ENCODE measurements at places on chromosomes 3 and 15.
A peak's percentile ranks its signal among the peaks of the same experiment; 100 is the strongest.

DNA sequence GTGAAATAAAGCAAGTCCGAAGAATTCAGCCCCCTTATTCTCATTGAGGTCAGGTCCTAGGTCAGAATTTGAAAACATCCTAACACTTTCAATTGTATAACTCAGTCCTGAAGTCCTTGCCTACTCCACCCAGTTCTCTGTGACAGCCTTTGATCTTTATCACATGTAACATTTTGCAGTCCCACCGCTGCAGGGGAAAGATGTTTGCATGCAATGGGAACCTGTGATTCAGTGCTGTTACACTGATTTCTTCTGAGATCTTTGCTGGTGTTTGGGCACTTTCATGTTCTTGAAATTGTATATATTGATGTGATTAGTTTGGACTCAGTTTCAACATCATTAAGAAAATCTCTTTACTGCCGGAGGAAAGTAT is 18.0 kb upstream of the SECISBP2L start:
- DNase-seq = no peak

GRCh38 chr15:57196865-57197264 is 179.4 kb upstream of the CGNL1 start:
- DNase-seq = no peak

DNA sequence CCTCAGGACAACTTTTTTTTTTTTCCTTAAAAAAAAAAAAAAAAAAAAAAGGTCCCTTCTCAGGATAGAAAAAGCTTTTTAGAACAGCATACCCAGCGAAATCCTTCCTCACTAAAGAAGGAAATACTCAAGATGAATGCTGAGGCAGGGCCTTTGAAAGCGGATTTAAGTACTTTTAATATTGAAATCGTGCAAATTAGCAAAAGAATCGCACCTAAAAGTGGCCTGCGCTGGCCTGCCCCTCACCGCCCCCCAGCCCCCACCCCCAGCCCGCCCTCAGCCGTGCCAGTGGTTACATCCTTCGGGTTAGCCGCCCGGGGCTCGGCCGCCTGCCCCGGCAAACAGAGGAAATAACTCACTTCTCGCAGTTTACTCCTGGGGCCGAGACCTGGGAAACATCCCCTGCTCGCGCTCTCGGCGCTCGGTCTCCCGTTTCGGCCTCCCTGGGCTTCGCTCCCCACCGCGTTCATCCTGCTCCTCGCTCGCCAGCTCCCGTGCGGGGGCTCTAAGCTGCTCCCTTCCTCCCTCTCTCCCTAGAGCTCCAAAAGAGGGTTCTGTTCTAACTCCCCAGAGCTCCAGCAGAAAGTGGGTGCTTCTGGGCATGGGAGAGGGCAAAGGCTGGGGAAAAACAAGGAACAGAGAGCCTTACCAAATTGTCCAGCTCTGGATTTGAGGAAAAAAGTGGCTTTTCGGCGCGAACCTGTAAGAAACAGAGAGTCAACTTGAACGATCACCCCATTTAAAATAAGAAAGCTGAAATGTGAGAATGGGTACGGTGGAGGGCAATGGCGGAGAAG is 5.2 kb downstream of the MEIS2 start:
- DNase-seq = no peak

- DNase-seq = no peak
These were observed 3.8 kb upstream of the BRPF1 start for GRCh38 chr3:9727743-9728142.

GRCh38 chr3:104132566-104133403 is 1233.9 kb upstream of the ALCAM start:
- no peak for DNase-seq

DNA sequence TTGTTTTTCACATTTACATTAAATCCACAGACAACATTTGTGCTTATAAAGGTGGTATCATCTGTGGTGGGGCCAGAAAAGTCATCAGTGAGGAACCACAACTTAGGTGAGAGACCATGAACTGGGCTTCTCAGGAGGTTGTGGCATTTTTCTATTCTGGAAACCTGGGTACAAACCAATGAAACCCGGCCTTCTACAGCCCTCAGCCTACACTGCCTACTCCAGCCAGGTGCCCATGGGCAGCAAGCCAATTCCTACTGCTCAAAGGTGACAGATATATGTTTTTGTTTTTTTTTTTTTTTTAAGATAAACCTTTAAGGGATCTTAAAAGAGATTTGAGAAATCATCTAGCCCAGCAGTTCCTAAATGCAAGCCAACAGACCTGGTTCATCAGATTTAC is 20.3 kb downstream of the SPG21 start:
- no peak for DNase-seq

DNA sequence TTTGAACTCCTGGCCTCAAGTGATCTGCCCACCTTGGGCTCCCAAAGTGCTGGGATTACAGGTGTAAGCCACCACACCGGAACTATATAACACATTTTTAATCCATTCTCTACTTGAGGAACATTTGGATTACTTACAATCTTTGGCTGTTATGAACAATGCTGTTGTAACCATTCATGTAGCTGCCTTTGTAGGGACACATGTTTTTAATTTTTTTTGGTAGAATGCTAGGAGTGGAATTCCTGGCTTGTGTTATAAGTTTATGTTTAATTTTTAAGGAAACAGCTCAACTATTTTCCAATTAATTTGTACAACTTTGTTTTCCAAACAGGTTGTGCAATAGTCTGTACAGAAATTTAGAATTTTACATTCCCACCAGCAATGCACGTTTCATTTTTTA is 51.7 kb downstream of the GPR149 start:
- no peak for DNase-seq

- DNase-seq = no peak
These were observed 134.9 kb upstream of the TOPAZ1 start for GRCh38 chr3:44106756-44107155.

DNA sequence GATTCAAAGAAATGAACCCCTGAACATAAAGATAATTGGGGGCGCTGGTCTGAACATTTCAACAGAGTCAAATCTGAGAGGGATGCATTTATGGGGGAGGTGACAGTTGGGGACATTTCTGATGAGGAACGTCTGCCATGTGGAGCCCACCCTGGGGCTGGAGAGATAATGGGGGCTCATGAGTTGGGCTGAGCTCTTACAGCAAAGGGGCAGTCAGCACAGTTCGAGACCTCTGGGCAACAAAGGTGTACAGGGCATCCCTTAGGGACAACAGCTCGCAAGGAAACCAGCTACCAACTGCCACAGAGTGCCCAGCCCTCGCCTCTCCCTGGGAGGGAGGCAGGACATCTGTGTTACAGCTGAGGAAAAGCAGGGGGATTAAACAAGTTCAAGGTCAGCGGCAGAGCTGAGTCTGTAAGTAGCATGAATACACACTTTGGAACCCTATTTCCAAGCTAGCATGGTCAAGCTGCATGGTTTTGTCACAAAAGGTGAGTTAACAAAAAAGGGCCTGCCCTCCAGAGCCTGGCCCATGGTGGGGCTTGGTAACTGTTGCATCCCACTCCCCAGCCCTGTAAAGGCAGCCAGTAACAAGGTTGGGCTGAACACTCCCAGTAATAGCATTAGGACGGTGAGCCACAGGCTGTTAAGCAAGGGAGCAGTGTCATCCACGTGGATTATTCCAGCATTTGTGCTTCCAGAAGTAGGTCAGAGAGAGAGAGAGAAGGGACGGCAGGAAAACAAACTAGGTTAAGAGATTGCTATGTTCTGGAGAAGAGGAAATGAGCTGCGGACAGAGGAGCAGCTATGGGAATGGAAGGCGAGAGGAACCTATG is 4.3 kb downstream of the GNB5 start:
- DNase-seq = no peak

DNA sequence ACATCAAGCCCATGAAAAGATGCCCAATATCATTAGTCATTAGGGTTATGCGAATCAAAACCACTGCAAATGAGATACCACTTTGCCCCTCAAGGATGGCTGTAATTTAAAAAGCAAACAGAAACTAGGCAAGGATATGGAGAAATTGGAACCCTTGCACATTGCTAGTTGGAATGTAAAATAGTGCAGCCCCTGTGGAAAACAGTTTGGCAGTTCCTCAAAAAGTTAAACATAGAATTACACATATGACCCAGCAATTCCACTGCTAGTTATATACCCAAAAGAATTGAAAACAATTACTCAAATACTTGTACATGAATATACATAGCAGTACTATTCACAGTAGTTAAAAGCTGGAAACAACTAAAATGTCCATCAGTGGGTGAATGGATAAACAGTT is 186.8 kb upstream of the CGNL1 start:
- no peak for DNase-seq

- no peak for DNase-seq
These were observed 13.1 kb upstream of the CORO2B start for GRCh38 chr15:68565726-68566125.

- DNase-seq = no peak
These were observed 5.0 kb upstream of the P2RY14 start for GRCh38 chr3:151283387-151283786.

GRCh38 chr3:45684327-45684892 is 4.8 kb upstream of the SACM1L start:
- no peak for DNase-seq

- peak; percentile 79 for DNase-seq
These were observed 31.9 kb downstream of the CRTC3 start for GRCh38 chr15:90561344-90562244.

DNA sequence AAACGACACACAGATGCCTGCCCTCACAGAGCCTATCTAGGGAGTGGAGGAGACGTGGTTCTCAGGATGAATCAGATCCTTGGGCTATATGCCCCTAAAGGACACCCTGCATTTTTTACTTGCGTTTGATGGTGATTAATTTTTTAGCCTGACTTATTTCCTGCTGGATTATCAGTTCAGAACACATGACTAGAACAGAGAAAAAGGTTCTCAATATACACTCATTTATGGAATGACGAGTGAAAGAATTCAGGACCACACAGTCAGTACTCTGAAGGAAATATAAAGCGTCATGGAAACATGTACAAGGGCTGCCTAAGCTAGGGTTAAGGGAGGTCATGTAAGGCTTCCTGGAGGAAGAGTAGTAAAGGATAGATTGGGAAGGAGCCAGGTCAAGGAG is 121.8 kb downstream of the SSR3 start:
- DNase-seq = no peak

DNA sequence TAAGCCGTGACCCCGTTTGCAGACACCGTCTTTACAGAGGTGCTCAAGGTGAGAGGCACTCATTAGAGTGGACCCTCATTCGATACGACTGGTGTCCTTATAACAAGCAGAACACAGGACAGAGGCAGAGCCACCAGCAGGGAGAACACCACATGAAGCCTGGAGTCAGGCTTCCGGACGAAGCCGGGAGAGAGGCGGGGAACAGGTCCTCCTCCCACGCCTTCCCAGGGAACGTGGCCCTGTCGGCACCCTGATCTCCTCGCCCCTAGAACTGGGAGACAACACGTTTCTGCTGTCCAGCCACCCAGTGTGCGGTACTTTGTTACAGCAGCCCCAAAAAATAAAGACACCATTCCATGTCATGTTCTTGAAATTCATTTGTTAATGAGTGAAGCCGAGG is 33.6 kb downstream of the ZDHHC19 start:
- DNase-seq = no peak

DNA sequence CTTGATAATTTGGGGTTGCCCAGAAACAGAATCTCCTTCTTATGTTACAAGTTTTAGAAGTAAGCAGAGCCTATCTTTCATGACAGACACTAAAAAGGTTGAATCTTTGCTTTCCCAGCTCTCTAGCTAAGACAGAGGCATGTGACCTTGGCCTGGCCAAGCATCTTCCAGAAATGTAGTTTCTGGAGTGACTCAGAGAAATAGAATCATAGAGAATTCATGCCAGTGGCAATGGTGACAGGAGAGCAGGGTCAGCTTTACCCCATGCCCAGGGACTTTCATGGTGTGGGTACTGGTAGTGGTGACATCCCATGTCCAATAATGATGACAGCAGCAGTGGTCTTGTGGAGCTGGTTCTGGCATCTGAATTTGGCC is 4.0 kb upstream of the PARP6 start:
- DNase-seq = no peak

- DNase-seq = no peak
These were observed 27.7 kb downstream of the ABTB1 start for GRCh38 chr3:127700406-127700805.

DNA sequence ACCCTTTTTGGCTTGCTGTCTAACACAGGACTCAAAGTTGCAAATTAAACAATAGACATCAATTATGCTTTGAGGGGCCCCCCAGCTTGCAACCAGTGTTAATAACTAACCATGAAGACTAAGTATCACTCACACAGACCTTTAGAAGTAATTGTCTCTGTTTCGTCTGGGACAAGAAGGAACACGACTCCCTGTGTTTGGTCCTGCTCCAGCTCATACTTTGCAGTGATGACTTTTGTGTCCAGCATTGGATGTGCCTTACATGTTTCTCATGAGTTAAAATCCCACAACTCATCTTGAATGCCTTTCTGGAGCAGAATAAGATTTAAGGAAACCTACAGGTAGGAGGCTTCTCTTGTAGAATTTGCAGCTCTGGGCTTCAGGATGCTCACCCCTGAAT is 53.1 kb downstream of the GMNC start:
- no peak for DNase-seq

- DNase-seq = no peak
These were observed 46.4 kb upstream of the RGMA start for GRCh38 chr15:93135459-93135858.

GRCh38 chr3:3031326-3031725 is 78.8 kb downstream of the IL5RA start:
- no peak for DNase-seq

GRCh38 chr3:60622349-60622748 is 628.9 kb downstream of the FHIT start:
- DNase-seq = no peak

GRCh38 chr3:100697172-100697571 is 12.1 kb upstream of the TFG start:
- DNase-seq = no peak

DNA sequence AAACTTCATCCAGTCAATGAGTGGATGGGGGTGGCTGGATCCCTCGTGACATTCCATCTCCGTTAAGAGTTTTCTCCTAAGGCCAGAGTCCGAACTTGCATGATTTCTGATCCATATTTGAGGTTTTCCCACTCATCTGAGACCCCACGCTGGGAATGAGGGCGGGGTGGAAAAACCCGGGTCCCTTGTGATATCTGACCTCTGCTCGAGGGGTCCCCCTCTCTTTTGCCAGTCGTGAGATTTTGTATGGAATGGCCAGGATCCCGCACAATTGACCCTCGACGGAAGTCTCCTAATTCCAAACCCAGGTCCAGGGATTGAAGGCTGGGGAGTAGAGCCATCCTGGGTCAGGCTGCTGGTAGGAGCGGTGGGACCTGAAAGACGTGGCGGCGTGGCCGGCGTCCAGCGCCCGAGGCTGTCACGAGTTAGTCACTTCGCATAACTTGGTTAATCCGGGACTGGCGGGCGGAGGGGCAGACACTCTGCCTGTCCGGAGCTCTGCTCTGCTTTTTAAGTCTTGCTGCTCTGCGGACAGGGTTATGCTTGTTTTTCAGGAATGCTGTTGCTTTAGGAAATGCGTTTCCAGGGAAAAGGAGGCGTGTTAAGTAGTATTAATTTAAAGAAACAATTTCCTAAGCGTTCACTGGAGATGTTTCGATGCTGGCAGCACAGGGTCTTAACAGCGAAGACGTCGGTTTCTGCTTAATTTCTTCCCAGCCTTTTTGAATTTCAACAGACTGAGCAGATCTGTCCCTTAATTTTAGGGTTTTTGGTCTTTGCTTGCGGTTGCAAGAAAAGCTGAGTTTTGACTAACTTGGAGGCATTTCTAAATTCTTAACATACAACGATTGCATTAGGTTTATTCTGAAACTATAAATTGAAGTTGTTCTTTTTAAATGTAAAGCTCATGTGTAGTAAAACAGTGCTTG is 69.7 kb upstream of the LRRFIP2 start:
- peak; percentile 34 for DNase-seq

All from CD4-positive, alpha-beta T cell treated with Interleukin-4 for 1 hour (primary cell).